ENCODE measurements at places on chromosomes 12 and 14.
A peak's percentile ranks its signal among the peaks of the same experiment; 100 is the strongest.

DNA sequence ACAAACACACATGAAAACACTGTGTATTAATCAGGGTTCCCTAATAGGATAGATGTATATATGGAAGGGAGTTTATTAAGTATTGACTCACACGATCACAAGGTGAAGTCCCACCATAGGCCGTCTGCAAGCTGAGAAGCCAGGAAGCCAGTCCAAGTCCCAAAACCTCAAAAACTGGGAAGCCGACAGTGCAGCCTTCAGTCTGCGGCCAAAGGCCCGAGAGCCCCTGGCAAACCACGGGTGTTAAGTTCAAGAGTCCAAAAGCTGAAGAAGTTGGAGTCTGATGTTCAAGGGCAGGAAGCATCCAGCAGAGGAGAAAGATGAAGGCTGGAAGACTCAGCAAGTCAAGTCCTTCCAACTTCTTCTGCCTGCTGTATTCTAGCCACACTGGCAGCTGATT is 1085.0 kb upstream of the TMEM132C start:
- DNase-seq = no peak

DNA sequence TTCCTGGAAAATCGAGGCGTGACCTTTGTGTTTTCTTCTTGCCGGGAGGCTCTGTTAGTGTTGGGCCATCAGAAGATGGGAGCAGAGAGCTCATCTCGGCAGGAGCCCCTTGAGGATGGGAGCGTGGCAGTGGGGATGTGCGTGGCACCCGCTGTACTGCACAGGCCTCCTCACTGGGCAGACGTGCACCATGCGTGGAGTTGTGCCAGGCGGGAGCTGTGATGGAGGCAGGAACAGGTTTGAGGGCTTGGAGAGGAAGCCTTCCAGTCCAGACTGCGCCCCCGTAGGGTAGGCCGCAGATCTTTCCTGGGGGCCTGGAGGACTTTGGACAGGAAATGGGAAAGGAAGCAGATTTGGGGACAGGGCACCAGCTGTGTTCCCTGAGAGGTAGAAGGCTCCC is 197.5 kb downstream of the TSPAN9 start:
- DNase-seq = no peak

- no peak for DNase-seq
Observed at GRCh38 chr12:106074361-106074705, 64.4 kb downstream of the NUAK1 start.

- no peak for DNase-seq
Observed at GRCh38 chr14:91284791-91285548, 40.5 kb upstream of the GPR68 start.

DNA sequence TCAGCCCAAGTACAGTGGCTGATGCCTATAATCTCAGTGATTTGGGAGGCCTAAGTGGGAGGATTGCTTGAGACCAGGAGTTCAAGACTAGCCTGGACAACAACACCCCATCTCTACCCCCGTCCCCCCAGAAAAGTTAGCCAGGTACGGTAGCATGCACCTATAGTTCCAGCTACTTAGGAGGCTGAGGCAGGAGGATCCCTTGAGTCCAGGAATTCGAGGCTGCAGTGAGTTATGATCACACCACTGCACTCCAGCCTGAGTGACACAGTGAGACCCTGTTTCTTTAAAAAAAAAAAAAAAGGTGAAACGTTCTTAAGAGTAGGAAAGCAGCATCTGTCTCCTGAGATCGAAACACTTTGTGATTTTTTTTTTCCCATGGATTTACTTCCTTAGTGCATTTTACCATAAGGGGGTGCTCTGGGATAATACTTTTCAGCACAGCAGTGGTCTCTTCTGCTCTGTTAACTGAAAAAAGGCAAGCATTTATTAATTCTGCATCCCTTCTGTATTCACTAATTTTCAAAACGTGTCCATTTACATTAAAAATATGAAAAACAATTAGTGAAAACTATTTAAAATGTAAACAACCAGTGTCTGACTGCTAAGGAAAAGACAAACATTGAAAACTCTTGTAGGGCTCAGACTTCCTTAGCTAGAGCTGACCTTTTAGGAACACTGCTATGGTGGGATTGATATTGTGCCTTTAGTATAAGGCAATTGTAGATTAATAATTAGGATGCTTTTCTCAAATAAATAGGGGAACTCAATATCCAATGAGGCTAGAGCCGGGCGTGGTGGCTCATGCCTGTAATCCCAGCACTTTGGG is 31.2 kb upstream of the USP44 start:
- DNase-seq = no peak

GRCh38 chr12:51012570-51013236 is 13.5 kb downstream of the SLC11A2 start:
- no peak for DNase-seq

DNA sequence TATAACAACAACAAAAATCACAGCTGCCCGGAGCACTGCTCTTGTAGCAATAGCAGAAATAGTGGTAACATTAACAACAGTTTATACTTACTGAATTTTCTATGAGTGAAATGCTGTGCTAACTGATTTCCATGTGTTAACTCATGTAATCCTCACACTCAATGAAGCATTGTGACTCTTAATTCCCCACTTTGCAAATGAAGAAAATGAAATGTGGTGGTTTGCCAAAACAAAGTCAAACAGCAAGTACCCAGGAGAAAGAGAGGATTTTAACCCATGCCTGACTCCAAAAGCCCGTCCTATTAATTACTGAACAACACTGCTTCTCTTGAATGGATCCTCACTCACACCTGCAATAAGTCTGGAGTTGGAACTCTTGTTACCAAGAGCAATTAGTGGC is 123.5 kb downstream of the MED13L start:
- no peak for DNase-seq

DNA sequence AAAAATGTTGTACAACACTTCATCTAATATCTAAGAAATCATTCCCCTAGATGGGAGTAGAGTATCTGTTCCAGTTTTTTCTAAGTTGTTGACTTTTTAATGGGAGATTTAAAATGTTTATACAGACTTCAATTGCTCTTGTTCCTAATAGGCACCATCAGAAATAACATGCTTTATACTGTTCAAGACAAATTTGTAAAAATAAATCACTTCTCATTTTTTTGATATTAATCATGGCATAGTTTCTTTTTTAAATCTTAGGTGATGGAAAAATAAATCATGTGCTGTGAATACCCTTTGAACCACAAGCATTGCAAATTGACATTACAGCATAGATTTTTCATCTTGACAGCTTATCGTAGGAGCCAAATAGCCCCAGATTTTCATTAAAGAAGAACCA is 473.5 kb upstream of the MGAT4C start:
- DNase-seq = no peak

- DNase-seq = no peak
Observed at GRCh38 chr12:56641219-56641618, 4.6 kb downstream of the ATP5F1B start.

GRCh38 chr12:54932691-54933090 is 51.9 kb downstream of the TESPA1 start:
- no peak for DNase-seq

DNA sequence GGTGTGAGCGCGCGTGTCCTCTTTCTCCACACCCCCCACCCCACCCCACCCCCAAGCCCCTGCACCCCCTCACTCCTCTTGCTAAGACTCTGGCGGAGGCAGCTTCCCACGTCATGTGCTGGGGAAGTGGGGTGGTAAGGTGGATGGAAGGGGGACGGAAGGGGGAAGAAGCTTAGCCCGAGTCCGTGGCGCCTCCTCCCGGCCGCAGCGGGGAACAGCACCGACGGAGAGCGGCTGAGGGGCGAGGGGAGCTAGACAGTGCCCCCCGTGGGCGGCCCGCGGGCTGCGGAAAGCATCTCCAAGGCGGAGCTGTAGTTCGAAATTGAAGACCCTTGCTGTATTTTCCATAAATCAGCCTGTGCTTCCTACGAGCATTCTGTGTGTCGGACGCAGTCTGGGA is 588 bp upstream of the GRIN2B start:
- no peak for DNase-seq

- DNase-seq = peak; percentile 66
Observed at GRCh38 chr12:108193917-108194316, 64.8 kb downstream of the WSCD2 start.

DNA sequence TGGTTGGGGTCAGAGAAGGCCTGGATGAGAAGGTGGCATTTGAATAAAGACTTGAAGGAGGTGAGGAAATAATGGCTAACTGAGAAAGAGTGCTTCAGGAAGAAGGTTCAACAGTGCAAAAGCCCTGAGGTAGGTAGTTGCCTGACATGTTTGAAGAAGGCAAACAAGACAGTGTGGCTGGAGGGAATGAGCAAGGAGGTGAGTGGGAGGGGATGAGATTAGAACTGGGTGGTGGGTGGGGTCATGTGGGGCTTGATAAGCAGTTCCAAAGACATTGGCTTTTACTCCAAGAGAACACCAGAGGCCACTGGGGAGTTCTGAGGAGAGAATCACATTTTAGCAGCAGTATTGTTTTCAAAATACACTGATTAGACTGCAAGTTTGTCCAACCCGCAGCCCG is 50.5 kb downstream of the HSPB8 start:
- no peak for DNase-seq

DNA sequence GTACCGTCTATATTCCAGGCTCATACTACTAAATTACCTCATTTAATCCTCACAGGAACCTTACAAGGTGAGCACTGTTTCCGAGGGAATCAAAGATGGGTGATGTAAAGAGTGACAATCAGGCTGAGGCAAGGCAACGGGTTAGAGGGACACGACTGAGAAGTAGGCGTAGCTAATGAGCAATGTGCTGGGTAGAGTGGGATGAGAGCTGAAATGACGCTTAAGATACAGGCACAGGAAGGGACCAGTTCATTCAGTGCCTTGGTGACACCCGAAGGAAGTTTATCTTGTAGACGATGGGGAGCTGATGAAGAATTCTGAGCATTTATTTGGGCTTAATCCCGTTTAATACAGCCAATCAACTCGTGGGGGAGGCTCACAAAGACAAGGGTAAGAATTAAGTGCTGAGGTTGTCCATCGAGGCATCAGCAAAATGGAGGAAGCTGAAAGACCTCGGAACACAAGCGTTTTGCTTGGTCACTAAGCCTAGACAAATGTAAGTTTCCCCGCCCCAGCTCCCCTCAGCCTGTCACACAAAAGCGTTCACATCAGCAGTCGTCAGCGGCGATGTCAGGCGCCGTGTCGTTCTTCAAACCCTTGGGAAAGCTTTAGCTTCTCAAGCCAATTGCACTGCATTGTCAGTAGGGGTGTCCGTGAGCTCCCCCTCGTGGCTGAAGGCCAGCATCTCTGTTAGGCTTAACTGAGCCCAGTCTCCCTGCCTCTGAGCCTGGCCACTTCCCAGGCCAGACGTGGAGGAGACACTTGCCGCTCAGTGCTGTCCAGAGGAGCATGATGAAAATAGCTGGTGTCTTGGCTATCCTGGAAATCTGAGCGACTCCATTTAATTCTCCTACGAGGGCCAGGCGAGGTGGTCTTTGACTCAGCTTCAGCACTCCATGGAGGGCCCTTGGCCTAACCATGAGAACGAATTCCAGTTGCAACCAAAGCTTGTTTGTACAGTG is 288.5 kb upstream of the G2E3 start:
- peak; percentile 80 for DNase-seq
